ENCODE measurements at places on chromosomes 3 and 15. TPM values are rescaled to one million over a fixed set of nuclear protein-coding genes. Genes with fewer than 3 reads are reported as not detected.

- DNase-seq = no peak
Measured at GRCh38 chr3:182740710-182741109, 52.6 kb upstream of the ATP11B start.

PLSCR2 gene
- total RNA-seq = 0.11 TPM

GRCh38 chr15:79898369-79898768 lies 1.6 kb upstream of the MTHFS start:
- DNase-seq = no peak

DNA sequence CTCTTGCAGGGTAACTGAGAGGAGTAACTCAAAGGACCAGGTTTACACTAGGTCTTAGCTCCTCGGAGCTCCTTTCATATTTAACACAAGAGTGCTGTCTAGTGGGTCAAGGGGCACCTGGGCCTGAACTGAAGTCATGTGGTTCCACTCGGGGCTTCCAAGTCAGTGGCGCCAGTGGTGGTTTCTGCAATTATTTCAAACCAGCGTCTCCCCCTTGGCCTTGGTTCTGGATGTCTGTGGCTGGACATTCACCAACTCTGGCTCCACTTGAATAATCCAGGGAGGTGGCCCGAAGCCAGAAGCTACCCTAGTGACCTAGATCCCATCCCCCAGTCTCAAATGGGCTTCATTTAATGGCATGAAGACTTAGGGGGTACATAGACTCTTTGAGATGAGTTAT lies 144.3 kb upstream of the ADAMTS9 start:
- no peak for DNase-seq

DNA sequence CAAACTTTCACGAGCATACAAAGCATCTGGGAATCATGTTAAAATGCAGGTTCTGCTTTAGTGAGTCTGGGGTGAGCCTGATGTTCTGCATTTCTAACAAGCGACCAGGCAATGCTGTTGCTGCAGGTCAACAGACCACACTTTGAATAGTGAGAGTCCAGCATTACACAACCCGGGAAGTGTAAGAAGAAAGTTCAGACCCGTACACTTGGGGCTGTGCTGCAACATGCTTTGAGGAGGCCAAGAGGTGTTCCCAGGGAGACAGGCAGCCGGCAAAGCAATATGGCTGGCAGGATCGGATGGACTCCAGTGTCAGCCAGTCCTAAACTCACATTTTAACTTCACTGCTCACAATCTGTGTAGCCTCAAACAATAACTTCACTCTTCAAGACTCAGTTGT lies 134.2 kb downstream of the LIPC start:
- peak; percentile 7 for DNase-seq

SOX2 gene
- 0.18 TPM for total RNA-seq

GRCh38 chr3:194537732-194538247 lies 51.0 kb upstream of the ATP13A3 start:
- peak; percentile 77 for DNase-seq

ROBO1 gene
- 32.1 TPM for total RNA-seq

MYL3 gene
- 11.1 TPM for total RNA-seq

DNA sequence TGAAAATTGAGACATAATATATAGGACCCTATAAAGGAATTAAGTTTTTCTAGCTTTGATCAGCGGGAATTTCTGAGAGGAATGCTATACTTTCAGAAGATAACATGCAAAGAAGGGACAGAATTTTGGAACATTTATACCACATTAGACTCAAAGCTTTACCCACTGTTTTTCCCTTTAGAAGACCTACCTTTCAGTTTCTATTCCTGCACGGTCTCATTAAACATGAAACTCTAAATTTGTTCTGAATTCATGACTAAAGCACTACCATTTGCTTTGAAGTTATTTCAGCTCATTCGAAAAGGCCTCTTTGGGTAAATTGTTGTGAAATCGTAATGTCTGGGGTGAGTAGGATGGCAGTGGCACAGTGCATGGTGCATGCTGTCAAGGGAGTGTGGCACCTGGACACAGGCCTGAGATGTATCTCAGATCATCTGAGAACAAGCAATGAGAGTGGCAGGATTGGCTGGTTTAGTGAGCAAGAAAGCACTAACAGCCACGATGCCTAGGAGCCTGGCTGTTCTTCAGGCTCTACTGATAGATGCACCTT lies 42.5 kb downstream of the CHCHD4 start:
- no peak for DNase-seq

C3orf85 gene
- total RNA-seq = not detected

TMEM45A gene
- total RNA-seq = 31.8 TPM

Data from adrenal gland (tissue), 19 donors.